Right ventricle myocardium superior (tissue), 1 donor: ENCODE measurements at places on chromosomes 16 and 17.
A peak's percentile ranks its signal among the peaks of the same experiment; 100 is the strongest.

GRCh38 chr16:70453117-70453891 lies 1.1 kb upstream of the FCSK start:
- DNase-seq = peak; percentile 21

- no peak for DNase-seq
Measured at GRCh38 chr17:2602597-2603017, 9.2 kb downstream of the PAFAH1B1 start.

DNA sequence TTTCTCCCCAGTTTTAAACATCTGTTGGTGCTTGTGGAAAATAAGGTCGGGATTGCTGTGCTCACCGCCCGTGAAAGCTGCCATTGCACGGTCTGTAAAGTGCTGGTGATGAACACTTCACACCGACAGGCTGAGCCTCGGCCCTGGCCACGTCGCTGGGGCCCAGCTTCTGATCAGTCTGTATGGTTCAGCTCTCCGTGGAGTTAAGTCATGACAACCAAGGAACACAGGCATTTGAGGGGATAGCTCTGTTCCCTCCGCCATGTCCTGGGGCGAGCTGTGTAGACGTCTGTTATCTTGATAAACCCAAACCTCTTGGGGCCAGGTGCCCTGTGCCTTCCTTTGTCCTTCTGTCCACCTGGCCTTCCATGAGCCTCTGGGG lies 110.6 kb downstream of the METRNL start:
- no peak for DNase-seq

DNA sequence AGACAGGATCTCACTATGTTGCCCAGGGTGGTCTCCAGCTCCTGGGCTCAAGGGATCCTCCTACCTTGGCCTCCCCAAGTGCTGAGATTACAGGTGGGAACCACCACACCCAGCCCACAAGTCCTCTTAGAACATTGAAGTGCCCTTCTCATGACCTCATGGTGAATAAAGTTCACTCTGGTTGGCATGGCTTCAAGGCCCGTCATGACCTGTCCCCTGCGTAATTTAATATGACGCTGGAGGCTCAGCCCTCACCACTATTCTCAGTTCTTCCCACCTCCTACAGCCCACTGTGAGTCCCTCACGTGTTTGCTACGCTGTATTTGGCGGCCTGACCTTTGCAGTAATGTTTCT lies 1.9 kb downstream of the ENDOV start:
- no peak for DNase-seq

DNA sequence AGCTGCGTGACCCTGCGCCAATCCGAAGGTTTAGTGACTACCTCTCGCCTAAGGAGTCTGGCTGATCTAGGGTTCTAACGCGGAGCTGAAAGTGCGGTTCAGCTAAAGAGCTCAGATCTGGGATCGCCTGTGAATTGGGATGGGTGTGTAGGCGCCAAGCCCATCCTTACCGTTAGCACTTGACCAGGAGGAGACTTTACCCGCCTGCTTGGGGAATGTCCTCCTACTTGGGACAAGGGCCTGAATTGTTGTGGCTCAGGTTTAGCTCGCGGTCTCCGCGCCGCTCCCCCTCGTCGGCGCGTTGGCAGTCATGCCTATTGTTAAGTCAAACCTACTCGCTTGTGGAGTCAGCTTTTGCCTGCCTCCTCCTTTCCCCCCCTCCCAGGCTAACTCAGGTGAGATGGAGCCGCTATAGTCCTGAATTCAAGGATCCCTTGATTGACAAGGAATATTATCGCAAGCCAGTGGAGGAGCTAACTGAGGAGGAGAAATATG lies 480 bp downstream of the MRPS7 start:
- DNase-seq = no peak

GRCh38 chr16:50458667-50459495 lies 89.3 kb upstream of the NKD1 start:
- DNase-seq = no peak

GRCh38 chr16:67245674-67246080 lies 1.6 kb downstream of the FHOD1 start:
- DNase-seq = no peak

- no peak for DNase-seq
Measured at GRCh38 chr16:57083485-57084126, 8.8 kb upstream of the CPNE2 start.

DNA sequence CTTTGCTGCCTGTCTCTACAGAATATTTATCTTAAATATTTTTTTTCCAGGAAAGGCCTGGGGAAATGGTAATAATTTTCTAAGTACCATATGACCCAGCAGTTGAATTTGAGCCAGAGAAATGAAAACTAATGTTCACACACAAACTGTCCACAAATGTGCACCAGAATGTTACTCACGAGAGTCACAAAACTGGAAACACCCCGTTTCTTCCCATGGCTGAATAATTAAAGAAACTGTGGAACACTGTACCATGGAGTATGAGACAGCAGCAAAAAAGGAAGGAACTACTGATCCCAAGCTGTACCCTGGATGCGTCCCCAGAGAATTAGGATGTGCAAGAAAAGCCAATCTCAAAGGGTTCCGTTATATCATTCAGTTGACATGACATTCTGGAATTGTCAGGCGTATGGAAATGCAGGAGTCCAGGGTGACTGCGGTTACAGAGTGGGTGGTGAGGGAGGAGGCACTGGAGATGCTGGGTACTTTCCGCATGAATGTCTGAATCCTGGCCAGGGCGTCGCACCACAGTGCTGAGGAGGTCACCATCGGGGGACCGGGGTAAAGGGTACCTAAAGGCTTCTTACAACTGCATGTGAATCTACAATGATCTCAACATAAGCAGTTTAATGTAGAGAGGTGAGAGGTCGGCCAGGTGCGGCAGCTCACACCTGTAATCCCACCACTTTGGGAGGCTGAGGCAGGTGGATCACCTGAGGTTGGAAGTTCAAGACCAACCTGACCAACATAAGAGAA lies 34.5 kb downstream of the USP22 start:
- DNase-seq = no peak
